H4 (cell line): ENCODE measurements at places on chromosomes 3 and 15.
A peak's percentile ranks its signal among the peaks of the same experiment; 100 is the strongest.

DNA sequence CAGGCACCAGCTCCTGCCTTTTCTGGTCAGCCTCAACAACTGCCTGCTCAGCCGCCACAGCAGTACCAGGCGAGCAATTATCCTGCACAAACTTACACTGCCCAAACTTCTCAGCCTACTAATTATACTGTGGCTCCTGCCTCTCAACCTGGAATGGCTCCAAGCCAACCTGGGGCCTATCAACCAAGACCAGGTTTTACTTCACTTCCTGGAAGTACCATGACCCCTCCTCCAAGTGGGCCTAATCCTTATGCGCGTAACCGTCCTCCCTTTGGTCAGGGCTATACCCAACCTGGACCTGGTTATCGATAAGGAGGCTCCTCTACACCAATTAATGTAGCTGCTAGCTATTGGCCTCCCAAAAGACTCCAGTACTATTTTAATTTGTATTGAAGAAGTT lies 38.9 kb downstream of the TFG start:
- no peak for DNase-seq

GRCh38 chr3:96017556-96017955 lies 796.8 kb upstream of the EPHA6 start:
- no peak for DNase-seq

GRCh38 chr15:77053709-77054108 lies 17.2 kb downstream of the TSPAN3 start:
- DNase-seq, result no peak

DNA sequence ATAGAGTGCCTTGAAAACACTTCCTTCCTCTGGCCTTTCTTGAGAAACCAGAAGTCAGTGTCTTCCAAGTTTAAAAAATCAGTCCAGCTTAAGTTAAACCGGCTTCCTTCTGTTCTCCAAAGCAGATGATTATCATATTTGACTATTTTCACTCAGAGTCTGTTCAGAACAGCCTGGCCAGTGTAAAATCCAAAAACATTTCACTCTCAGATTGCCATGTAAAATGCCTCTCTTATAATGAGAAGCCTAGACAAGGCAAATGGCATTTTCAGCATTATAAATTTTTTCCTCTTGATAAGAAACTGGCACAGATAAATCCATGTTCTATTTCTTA lies 193.5 kb downstream of the TNIK start:
- DNase-seq, result no peak

GRCh38 chr15:48358229-48359152 lies 27.3 kb downstream of the DUT start:
- peak; percentile 63 for DNase-seq

DNA sequence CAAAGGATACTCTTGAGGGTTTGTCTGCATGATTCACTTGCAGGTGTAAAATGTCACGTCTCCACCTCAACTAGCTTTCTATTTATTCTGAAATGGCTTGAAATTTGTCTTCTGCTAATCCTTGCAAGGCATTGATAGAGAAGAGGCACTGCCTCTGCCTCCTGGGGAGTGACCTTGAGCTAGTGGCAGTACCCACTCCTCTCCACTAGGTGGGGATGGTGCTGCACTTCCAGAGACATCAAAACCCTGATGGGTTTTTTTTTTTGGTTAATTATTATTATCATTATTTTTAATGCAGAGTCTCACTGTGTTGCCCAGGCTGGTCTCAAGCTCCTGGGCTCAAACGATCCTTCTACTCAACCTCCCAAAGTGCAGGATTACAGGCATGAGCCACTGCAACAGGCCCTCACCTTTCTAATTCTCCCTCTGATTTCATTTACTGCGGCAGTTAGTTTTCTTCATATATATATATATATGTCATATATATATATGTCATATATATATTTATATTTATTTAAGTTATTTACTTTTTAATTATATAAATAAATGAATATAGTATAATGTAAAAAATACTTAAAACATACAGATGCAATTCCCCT lies 117.6 kb upstream of the EIF1B start:
- peak; percentile 23 for DNase-seq

DNA sequence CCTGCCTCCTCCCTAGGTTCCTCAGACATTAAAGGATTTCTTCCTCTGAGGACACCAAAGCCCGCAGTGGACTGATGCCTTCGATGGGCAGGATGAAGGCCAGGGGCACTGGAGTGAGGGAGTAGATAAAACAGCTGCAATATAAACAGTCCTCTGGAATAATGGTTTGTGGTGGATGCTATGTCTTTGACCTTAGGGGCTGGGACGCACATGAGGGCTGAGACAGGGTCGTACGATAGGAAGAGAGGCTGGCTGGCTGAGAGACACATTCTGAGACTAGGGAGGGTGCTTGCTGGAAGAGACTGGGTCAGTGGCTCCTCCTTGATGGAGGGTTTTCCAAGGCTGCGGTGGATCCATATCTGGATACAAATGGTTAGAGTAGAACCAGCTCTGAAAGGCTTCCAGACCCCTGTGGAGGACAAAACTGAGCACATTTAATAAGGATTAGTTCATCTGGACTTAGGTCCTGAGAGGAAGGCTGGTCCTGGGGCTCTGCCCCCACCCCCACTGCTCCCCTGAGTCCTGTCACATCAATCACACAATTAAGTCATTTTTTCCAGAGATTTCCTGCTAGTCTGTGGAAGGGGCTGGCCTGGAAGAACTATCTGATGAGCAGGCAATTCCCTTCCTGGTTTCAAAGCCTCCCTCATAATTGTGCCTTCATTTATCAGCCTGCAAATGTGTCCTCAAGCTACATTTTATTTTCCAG lies 15.8 kb downstream of the TBC1D21 start:
- DNase-seq, result no peak

GRCh38 chr3:51916418-51916817 lies 13.3 kb upstream of the IQCF1 start:
- no peak for DNase-seq

DNA sequence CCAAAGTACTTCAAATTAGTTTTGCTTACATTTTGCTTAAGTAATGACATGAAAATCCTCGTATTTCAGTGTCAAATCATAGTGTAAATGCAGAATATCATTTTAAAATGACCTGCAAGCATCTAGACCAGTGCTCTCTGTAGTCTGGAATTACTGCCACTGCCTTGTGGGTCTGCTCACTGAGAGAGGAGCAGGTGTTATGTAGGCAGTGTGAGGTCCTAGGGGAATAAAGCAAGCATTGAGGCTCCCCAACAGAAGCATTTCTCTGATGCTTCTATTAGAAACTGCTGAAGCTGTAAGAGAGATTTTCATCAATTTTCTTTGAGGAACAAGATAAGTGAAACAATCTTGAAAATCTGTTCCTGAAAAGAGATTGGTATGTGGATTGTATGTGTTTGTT lies 253.2 kb downstream of the BBX start:
- no peak for DNase-seq

DNA sequence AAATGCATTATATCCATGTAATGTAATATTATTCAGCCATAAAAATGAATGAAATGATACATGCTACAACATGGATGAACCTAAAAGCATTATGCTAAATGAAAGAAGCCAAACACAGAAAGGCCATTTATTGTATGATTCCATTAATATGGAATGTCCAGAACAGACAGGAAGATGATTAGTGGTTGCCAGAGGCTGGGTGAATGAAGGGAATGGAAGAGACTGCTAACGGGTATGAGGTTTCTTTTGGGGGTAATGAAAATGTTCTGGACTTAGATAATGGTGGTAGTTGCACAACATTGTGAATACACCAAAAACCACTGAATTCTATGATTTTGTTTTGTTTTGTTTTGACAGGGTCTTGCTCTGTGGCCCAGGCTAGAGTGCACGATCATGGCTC lies 61.6 kb upstream of the MAP4 start:
- DNase-seq, result no peak

DNA sequence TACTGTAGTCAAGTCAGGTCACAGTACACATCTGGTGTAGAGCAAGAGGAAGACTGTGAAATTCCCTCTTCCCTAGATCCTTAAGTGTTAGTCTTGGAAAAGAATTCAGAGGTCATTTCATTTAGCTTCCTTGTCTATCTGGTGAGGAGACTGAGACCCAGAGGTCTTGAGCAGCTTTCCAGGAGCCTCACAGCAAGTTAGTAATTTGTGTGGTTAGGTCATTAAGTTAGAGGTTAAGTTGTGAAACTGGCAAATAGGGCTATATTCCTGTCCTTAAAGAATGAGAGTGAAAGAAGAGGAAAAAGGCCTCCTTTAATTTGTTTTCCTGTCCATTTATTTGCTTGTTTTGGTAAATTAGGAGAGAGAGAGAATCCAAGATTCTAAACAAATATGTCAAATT lies 9.0 kb downstream of the PODXL2 start:
- no peak for DNase-seq

- no peak for DNase-seq
Observed at GRCh38 chr15:66101715-66102395, 151.7 kb downstream of the MEGF11 start.
